NCI-H1417 treated with DMSO at 0.1 percent for 48 hours (cell line): ENCODE measurements at places on chromosomes 5 and 9.

DNA sequence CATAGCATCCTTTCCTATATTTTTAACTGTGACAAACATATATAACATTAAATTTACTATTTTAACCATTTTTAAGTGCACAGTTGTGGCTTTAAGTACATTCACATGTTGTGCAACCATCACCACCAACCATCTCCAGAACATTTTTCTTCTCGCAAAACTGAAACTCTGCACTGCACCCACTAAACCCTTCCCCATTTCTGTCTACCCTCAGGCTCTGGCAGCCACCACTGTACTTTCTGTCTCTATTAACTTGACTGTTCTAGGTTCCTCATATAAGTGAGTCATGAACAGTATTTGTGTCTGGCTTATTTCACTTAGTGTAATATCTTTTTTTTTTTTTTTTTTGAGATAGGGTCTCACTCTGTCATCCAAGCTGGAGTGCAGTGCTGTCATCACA is 25.5 kb downstream of the KCNMB1 start:
- DNase-seq, result no peak

- no peak for DNase-seq
These were observed 49.0 kb upstream of the LRRC14B start for GRCh38 chr5:142246-142810.

DNA sequence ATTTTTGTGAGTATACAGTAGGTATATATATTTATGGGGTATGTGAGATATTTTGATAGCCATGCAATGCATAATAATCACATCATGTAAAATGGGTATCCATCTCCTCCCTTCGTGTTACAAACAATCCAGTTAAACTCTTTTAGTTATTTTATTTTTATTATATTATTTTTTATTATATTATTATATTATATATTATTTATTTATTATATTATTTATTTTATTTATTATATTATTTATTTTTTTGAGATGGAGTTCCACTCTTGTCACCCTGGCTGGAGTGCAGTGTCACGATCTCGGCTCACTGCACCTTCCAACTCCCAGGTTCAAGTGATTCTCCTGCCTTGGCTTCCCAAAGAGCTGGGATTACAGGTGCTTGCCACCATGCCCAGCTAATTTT is 138.6 kb downstream of the WDR70 start:
- DNase-seq, result no peak

GRCh38 chr9:75378036-75378435 is 289.7 kb downstream of the OSTF1 start:
- DNase-seq, result no peak

DNA sequence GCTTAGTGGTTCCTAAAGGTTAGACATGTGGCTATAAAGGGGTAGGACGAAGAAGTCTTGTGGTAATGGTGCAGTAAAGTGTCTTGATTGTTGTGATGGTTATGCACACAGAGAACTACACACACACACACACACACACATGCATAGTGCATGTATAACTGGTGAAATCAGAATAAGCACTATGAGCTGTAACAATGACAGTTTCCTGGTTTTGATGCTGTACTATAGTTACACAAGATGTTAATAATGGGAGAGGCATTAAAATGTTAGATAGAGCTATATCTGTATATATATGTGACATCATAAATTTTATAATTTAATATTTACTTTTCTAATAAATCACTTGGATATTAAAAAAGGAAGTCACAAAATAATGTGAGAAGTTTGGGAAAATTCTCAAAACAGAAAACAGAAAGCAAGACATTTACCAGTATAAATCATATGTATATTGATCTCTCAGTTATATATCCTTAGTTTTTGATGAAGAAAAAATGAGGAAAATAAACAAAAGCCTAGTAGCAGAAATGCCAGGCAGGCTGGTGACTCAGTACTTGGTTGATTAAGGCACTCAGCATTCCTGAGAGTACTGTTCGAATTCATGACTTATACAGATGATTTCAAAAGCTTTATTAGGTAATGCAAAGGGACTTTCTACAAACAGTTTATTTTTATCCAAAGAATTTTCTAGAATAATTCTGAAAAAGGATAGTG is 350.5 kb upstream of the DAB2 start:
- no peak for DNase-seq

DNA sequence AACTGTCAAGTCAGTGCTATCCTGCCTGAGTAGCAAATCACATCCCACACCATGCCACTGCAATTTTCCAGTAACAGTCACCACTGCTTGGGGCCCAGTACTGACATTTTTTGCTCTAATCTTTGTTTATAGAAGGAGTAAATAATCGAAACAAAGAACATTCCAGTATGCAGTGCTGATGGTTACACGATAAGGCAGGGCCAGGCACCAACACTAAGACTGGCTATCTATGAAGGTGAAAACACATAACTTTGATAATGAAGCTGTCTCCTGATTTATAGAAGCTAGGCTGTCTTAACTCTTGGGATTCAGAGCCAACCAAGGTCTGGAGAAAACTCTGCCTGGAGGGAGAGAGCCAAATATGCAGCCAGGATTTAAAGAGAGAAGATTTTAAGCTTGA is 365.3 kb downstream of the BNC2 start:
- no peak for DNase-seq
